Activated CD8-positive, alpha-beta memory T cell treated with anti-CD3 and anti-CD28 coated beads, Interleukin-2, amount 50 U/mL, for 4 hours (primary cell): ENCODE measurements at places on chromosomes 3 and 15.

- no peak for DNase-seq
Observed at GRCh38 chr15:62691008-62691407, 351.5 kb upstream of the TPM1 start.

- no peak for DNase-seq
Observed at GRCh38 chr15:78212008-78212407, 22.4 kb downstream of the ACSBG1 start.

DNA sequence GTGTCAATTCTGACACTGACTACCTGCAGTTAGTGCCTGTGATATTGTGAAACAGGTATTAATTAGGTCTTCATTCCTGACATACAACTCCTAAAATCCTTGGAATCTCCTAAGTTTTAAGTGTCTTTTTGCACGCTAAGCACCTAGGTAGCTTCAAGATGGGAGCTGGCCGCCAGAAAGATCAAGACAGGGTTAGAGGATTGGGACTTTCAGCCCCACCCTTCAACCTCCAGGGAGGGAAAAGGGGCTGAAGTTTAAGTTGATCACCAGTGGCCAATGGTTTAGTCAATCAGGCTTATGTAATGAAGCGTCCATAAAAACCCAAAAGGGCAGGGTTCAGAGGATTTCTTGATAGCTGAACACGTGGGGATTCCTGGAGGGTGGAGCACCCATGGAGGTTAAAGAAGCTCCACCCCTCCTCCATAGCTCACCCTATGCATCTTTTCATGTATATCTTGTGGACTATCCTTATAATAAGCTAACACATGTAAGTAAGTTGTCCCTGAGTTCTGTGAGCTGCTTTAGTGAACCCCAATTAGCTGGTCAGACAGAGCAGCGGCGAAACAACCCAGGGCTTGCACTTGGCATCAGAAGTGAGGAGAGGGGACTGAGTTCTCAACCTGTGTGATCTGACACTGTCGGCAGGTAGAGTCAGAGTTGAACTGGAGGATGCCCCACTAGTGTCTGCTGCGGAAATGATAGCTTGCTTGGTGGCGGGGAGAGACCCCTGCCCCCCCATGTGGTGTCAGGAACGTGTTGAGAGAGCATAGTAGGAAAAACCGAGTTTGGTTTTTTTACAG is 12.8 kb upstream of the SRP14 start:
- no peak for DNase-seq

DNA sequence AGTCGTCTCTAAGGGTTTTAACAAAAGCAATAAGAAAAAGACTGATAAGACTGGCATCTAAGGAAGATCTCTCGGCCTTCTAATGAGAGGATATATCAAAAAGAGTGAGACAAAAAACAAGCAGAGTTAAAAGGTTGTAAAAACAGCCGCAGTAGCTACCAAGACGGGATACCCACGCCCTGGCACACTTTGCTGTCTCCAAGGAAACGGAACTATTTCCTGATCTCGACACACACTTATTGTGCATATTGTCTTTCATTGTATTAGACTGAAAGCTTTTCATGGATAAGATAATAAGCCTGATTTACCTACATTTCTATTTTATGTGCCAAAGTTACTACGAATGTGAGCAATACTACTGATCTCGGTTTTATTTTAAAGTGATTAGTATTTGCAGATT is 161.5 kb upstream of the MCTP2 start:
- DNase-seq = no peak
